Left hindlimb (tissue), 1 donor: ENCODE measurements at places on chromosomes 5 and 9.

GRCh38 chr9:110029956-110030480, 177.9 kb downstream of the C9orf152 start:
- no peak for DNase-seq

DNA sequence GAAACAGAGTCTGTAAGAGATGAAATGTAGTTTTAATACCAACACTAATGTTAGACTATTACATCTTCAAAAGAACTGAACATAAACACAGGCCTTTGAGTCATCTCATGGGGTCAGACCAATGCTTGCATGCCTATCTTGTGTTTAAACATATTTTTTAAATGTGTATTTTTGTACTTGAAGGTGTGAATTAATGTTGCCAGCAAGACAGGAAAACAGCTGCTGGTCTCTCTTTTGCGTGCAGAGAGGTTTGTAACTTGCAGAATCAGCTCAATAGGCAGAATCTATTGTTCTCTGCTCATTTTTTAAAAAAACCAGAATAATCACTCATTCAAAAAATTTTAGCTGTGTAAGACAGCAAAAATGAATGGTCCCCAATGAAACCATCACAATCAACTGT, 180.2 kb downstream of the ALDH1A1 start:
- DNase-seq = no peak

GRCh38 chr9:132651259-132651658, 18.5 kb downstream of the DDX31 start:
- no peak for DNase-seq

GRCh38 chr9:22084336-22085035, 75.4 kb upstream of the CDKN2B start:
- DNase-seq = no peak

DNA sequence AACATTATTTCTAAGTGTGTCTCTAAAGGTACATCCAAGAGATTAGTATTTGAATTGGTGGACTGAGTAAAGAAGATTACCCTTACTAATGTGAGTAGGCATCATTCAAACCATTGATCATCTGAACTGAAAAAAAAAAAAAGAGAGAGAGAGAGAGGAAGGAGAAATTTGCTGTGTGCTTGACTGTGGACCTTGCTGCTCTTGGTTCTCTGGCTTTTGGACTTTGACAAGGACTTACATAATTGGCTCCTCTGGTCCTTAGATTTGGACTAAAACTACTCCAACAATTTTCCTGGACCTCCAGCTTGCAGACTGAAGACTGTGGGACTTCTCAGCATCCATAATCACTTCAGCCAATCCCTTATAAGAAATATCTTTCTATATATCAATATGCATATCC, 1091.9 kb upstream of the EDIL3 start:
- no peak for DNase-seq

DNA sequence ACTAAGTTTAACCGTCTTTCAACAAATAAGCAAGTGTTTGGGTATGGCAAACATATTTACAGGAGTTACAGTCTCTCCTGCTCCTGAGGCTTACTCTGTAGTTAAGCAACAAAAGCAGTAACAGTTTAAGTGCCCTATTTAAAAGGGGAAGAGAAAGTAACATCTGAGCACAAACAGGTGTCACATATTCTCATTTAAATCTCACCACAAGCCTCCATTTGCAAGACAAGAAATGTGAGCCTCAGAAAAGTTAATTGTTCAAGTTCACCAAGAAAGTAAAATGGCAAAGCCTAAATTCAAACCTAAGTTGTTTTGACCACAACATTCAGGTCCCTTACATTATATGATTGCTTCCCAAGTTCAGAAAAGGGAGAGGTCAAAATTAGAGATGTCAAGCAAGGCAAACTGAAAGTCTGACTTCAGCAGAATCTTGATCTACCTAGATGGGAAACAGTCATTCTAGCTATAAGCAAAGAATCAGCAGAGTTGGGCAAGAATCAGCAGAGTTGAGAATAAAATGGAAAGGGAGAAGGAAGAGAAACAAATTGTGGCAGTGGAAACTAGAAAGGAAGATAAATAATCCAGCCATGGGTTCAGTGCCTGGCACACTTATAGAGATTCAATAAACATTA, 93.4 kb downstream of the STRBP start:
- no peak for DNase-seq

DNA sequence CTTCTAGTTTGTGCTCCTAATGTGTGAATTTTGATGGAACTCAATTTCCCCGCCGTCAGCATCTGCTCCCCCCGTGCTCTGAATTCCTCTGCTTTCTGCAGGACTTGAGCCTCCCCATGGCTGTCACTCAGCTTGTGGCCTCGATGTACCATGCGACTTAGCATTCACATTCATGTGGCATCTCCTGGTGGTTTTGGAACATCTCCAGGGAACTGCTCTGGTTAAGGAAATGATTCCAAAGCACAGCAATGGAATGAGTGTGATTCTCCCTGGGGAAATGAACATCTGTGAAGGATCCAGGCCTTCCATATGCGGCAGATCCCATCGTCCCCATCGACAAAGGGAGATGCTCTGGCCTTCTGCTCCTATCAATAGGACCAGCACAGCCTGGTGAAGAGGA, 119.0 kb downstream of the ENTREP1 start:
- no peak for DNase-seq

DNA sequence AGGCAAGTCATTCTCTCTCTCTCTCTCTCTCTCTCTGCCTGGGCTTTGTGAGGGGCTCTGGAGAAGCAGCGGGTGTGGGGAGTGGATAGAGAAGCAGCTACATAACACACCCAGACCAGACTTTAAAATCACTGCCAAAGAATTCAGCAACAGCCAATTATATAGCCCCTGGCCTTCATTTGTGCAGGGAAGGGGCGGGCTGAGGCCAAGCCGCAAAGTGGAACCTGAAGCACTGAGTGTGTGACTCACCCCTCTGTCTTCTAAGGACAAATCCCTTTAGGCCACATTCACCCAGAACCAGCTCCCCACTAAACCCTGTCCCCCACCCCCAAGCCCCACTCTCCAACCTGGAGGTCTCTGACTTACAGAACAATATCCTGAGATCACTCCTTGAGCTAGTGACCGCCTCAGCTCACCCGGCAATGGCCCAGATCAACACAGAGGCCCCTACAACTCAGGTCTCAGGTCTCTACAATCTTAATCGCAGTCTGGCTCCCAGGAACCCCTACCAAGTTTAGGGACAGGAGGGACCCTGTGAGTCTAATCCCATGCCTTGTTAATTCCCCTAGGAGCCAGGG, 6.0 kb downstream of the B4GALT1 start:
- peak; percentile 85 for DNase-seq

DNA sequence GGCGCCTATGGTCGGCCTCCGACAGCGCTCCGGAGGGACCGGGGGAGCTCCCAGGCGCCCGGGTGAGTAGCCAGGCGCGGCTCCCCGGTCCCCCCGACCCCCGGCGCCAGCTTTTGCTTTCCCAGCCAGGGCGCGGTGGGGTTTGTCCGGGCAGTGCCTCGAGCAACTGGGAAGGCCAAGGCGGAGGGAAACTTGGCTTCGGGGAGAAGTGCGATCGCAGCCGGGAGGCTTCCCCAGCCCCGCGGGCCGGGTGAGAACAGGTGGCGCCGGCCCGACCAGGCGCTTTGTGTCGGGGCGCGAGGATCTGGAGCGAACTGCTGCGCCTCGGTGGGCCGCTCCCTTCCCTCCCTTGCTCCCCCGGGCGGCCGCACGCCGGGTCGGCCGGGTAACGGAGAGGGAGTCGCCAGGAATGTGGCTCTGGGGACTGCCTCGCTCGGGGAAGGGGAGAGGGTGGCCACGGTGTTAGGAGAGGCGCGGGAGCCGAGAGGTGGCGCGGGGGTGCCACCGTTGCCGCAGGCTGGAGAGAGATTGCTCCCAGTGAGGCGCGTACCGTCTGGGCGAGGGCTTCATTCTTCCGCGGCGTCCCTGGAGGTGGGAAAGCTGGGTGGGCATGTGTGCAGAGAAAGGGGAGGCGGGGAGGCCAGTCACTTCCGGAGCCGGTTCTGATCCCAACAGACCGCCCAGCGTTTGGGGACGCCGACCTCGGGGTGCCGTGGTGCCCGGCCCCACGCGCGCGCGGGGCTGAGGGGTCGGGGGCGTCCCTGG, 561 bp downstream of the DAPK1 start:
- peak; percentile 62 for DNase-seq

GRCh38 chr5:146726891-146727290, 151.7 kb downstream of the PPP2R2B start:
- no peak for DNase-seq

DNA sequence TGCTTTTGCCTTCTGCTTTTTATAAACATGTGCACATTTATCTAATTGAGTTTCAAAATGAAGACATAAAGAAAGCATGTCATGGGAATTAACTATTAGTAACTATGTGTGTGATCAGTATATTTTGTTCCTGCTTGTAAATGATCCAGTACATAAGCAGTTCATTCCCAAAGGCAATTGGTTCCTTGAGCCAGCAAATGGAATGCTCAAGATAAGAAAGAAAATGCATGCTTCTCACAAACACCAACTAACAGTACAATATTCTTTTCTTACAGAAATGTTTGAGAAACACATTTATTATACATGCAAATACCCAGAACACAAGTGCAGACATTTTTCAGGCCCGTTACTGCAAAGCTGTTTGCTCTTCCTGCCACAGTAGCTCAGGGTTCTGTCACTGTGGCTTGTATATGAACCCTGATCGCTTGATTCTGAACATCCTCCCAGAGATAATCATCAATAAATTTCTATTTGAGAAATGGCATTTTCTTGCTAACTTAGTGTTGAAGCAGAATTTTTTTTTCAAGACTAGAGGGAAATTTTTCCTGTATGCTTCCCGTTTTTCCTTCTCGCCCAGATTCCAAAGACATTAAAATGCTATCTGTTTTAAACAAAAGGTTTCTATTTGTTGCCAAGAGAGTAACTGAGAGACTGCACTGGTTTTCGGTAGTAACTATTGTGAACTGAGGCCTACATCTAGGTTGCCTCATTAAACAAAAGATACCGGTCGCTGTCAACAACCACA, 1.9 kb downstream of the GNAQ start:
- DNase-seq = no peak

GRCh38 chr5:137192293-137192743, 306.8 kb downstream of the SPOCK1 start:
- no peak for DNase-seq

DNA sequence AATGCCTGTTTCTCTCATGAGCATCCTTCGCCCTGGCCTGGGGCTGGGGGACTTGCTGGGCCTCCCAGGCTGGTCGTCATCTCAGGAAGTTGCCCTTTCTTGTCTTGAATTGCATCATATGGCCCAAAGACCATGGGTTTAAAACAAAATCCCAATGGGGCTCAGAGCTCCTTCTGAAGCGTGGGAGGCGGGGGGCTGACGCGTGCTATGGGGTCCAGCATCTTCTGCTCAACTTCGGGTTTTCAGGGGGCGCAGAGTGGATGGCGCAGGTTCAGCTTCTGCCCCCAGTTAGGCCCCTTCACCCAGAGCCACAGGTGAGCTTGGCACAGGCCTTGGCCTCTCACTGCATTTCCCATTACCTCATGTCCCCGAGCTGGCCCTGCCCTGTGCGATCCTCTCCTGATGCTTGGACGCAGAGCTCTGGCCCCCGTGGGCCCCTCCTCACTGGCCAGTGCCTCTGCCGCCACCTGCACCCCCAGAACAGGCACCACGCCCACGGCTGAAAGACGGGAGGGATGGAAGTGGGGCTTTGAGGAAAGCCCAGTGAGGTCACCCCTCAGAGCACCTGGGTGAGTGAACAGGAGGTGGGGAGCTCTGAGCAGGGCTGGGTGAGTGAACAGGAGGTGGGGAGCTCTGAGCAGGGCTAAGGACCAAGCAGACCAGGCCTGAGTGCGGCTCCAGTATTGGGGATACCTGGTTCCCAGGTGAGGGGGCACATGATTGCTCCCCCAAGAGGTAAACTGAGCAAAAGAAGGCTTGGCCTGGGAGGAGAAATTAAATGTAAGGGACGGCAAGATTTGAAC, 56.0 kb downstream of the TRIP13 start:
- no peak for DNase-seq
